ENCODE measurements at places on chromosomes 7 and 10.
A peak's percentile ranks its signal among the peaks of the same experiment; 100 is the strongest.

DNA sequence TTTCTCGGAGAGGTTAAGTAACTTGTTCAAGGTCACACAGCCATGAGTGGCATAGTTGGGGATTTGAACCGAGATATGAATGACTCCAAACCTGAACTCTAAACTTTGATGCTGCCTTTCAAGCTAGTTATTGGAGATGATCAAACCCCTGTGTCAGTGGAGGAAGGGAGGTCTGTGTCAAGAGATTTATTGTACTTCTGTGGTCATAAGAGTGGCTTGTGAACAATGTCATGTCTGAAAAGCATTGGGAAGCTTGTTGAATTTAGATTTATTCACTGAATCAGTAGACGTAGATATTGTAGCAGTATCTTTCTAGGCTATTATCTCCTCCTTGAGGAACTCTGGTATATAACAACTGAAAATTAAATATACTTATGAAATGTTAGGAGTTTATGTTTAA lies 27.3 kb downstream of the SNX10 start:
- no peak for DNase-seq

GRCh38 chr7:5469375-5470166 lies 45.9 kb upstream of the TNRC18 start:
- no peak for DNase-seq

GRCh38 chr7:50149369-50149768 lies 56.3 kb upstream of the ZPBP start:
- no peak for DNase-seq

- no peak for DNase-seq
Measured at GRCh38 chr10:6138456-6138855, 49.6 kb downstream of the RBM17 start.

DNA sequence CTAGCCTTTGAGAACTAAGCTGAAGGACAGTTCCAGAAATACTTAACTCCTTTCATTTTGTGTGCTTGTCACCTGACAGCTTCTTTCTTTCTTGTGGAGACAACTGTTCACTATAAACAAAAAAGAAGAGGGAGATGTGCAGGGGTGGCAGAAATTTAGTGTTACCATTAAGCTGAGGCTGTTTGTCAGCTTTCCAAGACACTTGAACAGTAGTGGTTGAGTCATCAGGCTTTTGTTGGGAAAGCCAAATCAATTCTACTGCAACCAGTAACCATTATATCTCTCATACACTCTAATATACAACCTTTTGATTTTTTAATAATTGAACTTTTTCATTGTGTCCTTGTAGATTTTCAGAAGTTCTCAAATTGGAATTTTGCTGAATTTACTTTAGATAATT lies 75.3 kb downstream of the POLL start:
- DNase-seq = no peak

GRCh38 chr10:13184730-13185514 lies 23.6 kb downstream of the MCM10 start:
- no peak for DNase-seq

GRCh38 chr10:13310518-13311176 lies 10.8 kb upstream of the PHYH start:
- no peak for DNase-seq

DNA sequence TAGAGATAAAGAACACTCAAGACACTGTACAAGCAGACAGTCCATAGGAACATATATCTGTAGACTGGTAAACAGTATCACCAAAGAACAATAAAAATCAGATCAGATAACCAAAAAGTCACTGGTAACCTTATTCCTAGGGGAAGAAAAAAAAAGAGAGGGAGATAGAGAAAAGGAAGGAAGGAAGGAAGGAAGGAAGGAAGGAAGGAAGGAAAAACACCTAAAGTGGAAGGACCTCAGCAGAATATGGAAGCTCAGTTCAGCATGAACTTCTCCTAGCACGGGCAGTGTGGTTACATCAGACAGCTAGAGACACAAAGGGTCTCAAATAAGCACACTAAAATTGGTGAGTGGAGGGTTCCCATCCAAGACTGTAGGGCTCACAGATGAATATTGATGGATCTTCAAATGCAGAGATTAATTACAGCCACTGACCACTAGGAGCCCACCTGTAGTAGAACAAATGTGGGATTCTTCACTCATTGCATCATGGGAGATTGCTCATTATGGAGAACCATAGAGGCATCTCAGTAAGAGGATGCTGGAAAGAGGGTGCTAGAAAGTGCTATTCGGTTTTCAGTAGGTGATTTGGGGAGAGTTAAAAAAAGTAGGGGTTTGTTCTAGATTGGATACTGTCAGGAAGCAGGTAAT lies 293.4 kb upstream of the C7orf33 start:
- no peak for DNase-seq

- DNase-seq = peak; percentile 12
Measured at GRCh38 chr7:16356301-16356958, 64.9 kb downstream of the CRPPA start.

GRCh38 chr7:7581531-7582179 lies 15.0 kb downstream of the MIOS start:
- DNase-seq = no peak

DNA sequence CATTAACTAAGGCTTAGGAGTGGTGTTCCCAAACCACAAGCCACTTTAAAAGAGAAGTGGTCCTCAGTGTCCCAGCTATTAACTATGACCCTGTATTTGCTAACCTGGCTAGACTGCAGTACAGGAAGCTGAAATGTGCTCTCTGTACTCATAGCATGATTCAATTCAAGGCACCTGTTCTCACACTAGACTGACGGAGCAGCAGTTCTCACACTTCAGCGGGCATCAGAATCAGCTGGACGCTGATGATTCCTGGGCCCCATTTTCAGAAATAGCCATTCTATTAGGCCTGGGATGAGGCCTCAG lies 24.5 kb upstream of the MSRB2 start:
- no peak for DNase-seq

GRCh38 chr7:50379082-50379481 lies 71.1 kb downstream of the FIGNL1 start:
- DNase-seq = no peak

- no peak for DNase-seq
Measured at GRCh38 chr10:121062115-121062514, 211.0 kb downstream of the WDR11 start.

GRCh38 chr10:133215586-133215985 lies 14.4 kb upstream of the UTF1 start:
- DNase-seq = no peak

- DNase-seq = no peak
Measured at GRCh38 chr10:26706206-26706605, 8.7 kb downstream of the PDSS1 start.

Measured in kidney capillary endothelial cell (primary cell).